ENCODE measurements at places on chromosomes 6 and 20. TPM values are rescaled to one million over a fixed set of nuclear protein-coding genes. Genes with fewer than 3 reads are reported as not detected.

The TULP1 gene
- total RNA-seq: not detected

The NOTCH4 gene
- total RNA-seq: 22.5 TPM

The SMLR1 gene
- total RNA-seq: not detected

The IL17A gene
- total RNA-seq: not detected

- peak; percentile 84 for DNase-seq
These were observed 5.3 kb upstream of the CPNE5 start for GRCh38 chr6:36844232-36845170.

- DNase-seq: no peak
These were observed 57.2 kb upstream of the HFE start for GRCh38 chr6:26029857-26030653.

GRCh38 chr6:3194535-3195419 is 32.7 kb downstream of the TUBB2B start:
- no peak for DNase-seq

- DNase-seq: no peak
These were observed 21.6 kb upstream of the MAFB start for GRCh38 chr20:40710603-40711002.

- no peak for DNase-seq
These were observed 195.2 kb downstream of the LRFN2 start for GRCh38 chr6:40391851-40392517.

- no peak for DNase-seq
These were observed 348.1 kb downstream of the GRIK2 start for GRCh38 chr6:101741474-101742171.

- no peak for DNase-seq
These were observed 53.4 kb upstream of the TBXT start for GRCh38 chr6:166221040-166221439.

DNA sequence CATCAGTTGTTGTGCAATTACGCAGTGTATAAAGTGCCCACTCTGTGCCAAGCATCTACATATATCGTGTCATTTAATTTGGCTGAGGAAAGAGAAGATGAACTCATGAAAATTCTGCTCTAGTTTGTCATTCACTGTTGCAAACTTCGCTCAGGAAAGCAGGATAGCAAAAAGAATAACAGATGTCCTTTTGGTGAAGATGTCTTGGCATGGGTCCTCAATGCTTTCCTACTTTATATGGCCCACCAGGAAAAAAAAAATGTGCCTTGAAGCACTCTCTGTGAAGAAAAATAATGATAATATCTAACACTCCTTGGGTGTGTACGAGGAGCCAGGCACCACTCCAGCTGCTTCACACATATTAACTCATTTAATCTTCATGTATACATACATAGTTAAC is 5.6 kb upstream of the PHACTR1 start:
- no peak for DNase-seq

DNA sequence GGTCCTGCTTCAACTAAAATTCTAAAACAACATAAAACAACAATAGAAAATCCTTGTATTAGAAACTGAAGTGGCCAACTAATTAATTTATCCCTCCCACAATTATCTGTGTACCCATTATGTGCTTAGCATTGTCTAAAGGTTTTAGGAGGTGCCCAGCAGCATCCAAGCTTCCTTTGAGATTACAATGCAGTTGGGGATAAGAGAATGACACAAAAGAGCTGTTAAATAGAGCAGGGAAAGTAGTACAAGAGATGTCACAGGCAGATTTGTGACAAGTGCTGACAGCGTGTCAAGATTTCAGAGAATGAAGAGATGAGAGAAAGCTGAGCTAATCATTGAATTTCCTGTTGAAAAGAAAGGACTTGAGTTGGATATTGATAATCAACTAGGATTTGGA is 204.8 kb downstream of the OTOR start:
- DNase-seq: no peak

GRCh38 chr6:100103931-100104330 is 109.9 kb upstream of the MCHR2 start:
- DNase-seq: no peak

DNA sequence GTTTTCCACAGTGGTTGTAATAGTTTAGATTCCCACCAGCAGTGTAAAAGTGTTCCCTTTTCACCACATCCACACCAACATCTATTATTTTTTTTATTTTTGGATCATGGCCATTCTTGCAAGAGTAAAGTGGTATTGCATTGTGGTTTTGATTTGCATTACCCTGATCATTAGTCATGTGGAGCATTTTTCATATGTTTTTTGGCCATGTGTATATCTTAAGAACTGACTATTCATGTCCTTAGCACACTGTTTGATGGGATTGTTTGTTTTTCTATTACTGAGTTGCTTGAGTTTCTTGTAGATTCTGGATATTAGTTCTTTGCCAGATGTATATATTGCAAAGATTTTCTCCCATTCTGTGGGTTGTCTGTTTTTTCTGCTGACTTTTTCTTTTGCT is 820.1 kb downstream of the TENT5A start:
- no peak for DNase-seq

GRCh38 chr6:168462289-168462853 is 21.4 kb downstream of the SMOC2 start:
- no peak for DNase-seq

- DNase-seq: no peak
These were observed 295.2 kb downstream of the EPHA7 start for GRCh38 chr6:93124006-93124632.

- DNase-seq: peak; percentile 90
These were observed at the start of gene ZSCAN16 for GRCh38 chr6:28124350-28124970. Gene ZSCAN16 (plus strand): TSS chr6:28124609. CDS start chr6:28125444, 835 bp downstream.
